Esophagus muscularis mucosa (tissue), 4 donors: ENCODE measurements at places on chromosomes 6 and 20. TPM values are rescaled to one million over a fixed set of nuclear protein-coding genes. Genes with fewer than 3 reads are reported as not detected.

DNA sequence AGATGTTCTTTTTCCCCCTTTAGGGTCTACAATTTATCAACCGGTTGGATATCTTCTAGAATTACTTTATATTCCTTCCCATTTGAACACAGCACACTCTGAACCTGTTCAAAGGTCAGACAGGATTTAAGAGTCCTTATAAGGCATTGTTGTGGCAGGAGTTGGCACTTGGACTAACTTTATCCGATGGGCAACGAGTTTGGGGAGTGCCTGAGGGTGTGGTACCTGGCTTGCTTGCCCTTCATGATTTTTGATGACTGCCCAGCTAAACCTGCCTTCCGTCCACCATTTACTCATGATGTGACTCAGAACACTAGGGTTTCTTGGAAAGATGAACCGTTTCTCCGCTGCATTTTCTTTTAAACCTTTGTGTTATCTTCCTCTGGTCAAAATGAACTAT, 285.2 kb downstream of the FOXC1 start:
- H3K36me3 ChIP-seq = no peaks in the 10 kb centered on the region
- no peaks in the 10 kb centered on the region for H3K4me1 ChIP-seq
- no peaks in the 10 kb centered on the region for H3K27me3 ChIP-seq
- H3K4me3 ChIP-seq = no peak overlapping the region
- no peak for DNase-seq

DNA sequence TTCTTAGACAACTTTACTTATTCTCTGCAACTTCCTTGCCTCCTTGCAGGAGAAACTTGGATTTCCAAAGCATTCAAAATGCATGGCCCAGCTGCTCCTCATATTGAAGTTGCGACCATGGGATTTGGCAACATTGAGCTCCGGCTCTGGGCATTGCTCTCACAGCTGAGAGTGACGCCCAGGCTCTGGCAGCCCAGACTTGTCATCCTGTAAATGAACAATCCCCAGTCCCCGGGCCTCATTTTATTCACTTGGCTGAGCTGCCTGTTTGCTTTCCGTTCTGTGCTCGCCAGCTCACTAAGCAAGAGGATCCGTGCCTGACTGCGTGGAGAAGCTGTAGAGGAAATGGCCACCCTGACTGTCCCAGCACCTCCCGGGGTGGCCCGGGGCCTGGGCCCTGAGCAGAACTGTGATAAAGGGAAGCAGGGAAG, 119.5 kb upstream of the CD93 start:
- H3K4me1 ChIP-seq = peaks cover 38% of the 10 kb centered on the region
- H3K36me3 ChIP-seq = no peaks in the 10 kb centered on the region

DNA sequence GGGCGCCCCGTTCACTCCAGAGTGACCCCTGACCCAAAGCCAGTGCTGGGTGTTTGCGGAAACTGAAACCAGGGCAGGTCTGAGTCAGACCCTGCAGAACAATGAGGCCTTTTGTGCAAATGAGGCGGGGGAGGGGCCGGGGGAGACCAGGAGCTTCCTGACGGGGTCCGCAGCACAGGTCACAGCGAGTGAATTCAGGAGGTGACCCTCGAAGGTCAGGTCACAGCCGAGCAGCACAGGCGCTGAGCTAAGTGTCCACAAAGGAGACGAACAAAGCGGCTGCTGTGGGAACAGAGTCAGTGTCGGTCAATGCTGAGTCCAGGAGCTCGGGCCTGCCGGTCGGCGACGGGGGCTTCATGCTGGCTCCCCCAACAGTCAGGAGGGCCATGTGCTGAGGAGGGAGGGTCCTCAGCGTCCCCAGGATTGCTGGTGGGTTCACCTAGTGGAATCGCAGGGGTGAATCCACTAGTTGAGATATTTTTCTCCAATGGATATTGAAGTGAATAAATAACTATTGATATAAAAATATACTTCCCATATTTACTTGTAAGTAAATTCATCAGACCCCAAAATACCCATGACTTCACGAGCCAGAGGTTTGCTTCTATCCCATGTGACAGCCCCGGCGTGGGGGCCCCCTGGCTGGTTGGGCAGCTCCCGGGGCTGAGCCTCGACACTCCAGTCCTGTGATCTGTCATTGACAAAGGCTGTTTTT, 188.4 kb upstream of the SULF2 start:
- no peak overlapping the region for H3K4me3 ChIP-seq
- H3K27me3 ChIP-seq = no peaks in the 10 kb centered on the region
- H3K4me1 ChIP-seq = peaks cover 26% of the 10 kb centered on the region

GRCh38 chr20:48066246-48066645, 281.0 kb upstream of the SULF2 start:
- no peaks in the 10 kb centered on the region for H3K4me1 ChIP-seq
- no peaks in the 10 kb centered on the region for H3K36me3 ChIP-seq
- no peak overlapping the region for H3K4me3 ChIP-seq
- no peak for DNase-seq
- no peaks in the 10 kb centered on the region for H3K27me3 ChIP-seq

The RAET1G gene
- total RNA-seq = not detected

DNA sequence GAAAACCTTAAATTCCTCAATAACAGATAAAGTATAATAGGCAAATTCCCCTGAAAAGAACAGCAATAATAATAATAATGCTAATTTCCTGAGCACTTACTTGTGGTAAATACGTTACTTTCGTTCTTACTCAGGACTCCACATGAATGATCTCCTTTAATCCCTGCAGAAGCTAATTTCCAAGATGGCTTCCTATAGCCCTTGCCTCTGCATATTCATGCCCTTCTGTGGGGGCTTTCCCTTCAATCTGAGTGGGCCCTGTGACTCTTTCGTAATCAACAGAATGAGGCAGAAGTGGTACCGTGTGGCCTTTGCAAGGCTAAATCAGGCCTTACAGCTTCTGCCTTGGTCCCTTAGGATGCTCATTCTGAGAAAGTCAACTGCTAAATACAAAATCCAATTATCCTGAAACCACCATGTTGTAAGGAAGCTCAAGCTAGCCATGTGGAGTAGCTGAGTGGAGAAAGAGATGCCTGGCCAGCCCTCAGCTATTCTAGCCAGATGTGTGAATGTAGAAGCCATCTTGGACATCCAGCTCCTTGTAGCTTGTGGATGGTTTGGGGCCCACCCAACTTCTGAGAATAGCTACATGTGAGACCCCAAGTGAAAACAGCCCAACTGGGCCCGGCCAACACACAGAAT, 50.5 kb downstream of the MCUR1 start:
- no peak overlapping the region for H3K4me3 ChIP-seq
- H3K27me3 ChIP-seq = no peaks in the 10 kb centered on the region
- no peak overlapping the region for H3K27ac ChIP-seq
